ENCODE measurements at places on chromosomes 7 and 10. TPM values are rescaled to one million over a fixed set of nuclear protein-coding genes. Genes with fewer than 3 reads are reported as not detected.

GRCh38 chr7:150731916-150732315 lies 5.3 kb upstream of the GIMAP5 start:
- DNase-seq = no peak

GRCh38 chr10:122864901-122865300 lies 14.5 kb downstream of the FAM24B start:
- DNase-seq = no peak

DNA sequence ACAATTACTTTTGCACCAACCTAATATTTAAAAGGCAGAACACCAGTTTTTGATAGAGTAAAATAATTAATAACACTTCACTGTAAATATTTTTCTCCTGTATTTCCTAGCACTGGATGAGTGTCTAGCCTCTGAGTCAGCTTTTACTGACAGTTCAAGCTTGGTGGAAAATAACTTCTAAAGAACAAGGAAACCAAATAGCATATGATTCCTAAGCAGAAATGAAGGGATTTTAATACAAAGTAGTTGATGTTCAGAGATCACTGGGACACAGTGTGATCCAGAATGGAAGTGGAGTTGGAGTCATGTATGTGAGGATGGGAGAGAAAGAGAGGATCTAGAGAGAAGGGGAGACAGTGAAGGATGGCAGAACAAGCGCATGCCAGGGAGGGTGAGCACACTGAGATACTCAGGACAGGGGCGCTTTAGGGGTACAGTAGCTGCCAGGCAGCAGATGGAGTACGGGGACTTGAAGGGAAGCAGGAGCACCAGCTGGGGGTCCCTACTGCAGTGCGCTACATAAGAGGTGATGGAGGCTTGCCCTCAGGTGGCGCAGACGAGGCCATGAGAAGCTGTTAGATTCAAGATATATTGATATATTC lies 117.9 kb upstream of the KLF6 start:
- DNase-seq = no peak

DNA sequence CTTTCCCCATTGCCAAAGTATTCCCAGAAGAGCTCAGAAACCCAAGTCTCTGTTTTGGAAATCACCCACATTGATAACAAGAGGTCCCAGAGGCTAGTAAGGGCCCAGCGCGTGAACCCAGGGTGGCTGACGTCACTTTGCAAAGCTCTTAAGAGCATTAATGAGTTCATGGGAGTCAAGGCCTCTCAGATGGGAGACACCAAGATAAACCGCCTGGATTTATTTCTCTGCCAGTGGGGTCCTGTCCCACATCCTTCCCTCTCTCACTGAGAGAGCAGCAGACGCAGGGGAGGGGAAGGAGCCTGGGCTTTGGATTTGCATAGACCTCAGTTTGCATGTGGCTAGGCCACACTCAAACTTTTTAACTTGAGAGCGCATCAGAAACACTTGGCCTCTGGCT lies 184.8 kb upstream of the PDE1C start:
- no peak for DNase-seq

- DNase-seq = no peak
Measured at GRCh38 chr7:18538554-18539250, 43.2 kb downstream of the HDAC9 start.

- DNase-seq = no peak
Measured at GRCh38 chr7:130473876-130474275, 18.0 kb upstream of the MEST start.

Gene PIP
- not detected for polyA plus RNA-seq

Gene ABCC2
- 1.3 TPM for polyA plus RNA-seq

Data from left lung (tissue), 14 donors.